ENCODE measurements at places on chromosomes 1 and 21.

DNA sequence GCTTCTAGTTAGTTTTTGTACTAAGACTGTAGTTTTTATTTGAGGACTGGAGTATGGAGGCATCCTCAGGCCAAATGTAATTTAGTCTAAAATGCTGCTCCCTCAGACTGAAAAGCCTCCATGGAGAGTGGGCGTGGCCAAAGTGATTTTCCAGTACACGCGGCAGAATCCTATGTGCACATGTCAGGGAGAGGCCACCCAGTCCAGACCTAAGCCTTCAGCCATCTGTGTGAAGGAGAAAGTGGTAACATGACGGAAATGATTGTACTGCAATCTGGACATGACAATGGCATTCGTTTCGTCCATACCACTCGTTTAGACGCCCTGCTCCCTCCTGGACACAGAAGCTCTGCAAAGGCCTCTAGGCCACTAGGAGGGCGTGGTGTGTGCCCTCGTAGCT lies 56.2 kb downstream of the PCP4 start:
- no peaks in the 10 kb centered on the region for H3K4me1 ChIP-seq
- H3K4me3 ChIP-seq: no peak overlapping the region
- H3K27ac ChIP-seq: no peak overlapping the region
- H3K36me3 ChIP-seq: no peaks in the 10 kb centered on the region
- no peak for DNase-seq

GRCh38 chr1:150922519-150922975 lies 3.6 kb upstream of the SETDB1 start:
- peaks cover 21% of the 10 kb centered on the region for H3K4me1 ChIP-seq
- H3K36me3 ChIP-seq: peaks cover 7% of the 10 kb centered on the region
- DNase-seq: peak; percentile 89
- H3K27me3 ChIP-seq: no peaks in the 10 kb centered on the region
- no peak overlapping the region for H3K27ac ChIP-seq

DNA sequence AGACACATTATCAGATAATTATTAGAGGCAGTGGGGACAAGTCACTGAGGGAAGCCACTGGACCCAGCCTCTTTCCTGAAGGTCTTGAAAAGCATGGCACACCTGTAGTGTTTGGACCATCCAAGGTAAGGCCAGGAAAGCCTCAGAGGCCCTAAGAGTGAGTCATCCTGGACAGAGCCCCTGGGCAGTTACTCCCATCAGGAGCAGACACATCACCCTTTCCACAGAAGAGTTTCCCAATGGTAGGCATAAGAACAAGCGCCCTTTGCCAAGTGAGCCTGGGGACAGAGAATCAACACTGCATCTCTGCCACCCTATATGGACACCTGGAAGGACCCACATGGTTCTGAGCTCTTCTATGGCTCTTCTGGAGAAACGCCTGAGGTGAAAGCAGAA lies 136.0 kb downstream of the PLXNA2 start:
- no peak overlapping the region for H3K4me3 ChIP-seq
- DNase-seq: no peak
- H3K36me3 ChIP-seq: no peaks in the 10 kb centered on the region
- no peak overlapping the region for H3K27ac ChIP-seq
- no peaks in the 10 kb centered on the region for H3K4me1 ChIP-seq
- H3K27me3 ChIP-seq: peaks cover 4% of the 10 kb centered on the region

- H3K27ac ChIP-seq: no peak overlapping the region
- peaks cover 30% of the 10 kb centered on the region for H3K4me1 ChIP-seq
- no peaks in the 10 kb centered on the region for H3K36me3 ChIP-seq
- peaks cover 9% of the 10 kb centered on the region for H3K27me3 ChIP-seq
- no peak for DNase-seq
Measured at GRCh38 chr1:58715108-58715507, 15.2 kb upstream of the MYSM1 start.

GRCh38 chr1:91402023-91402422 lies 2.6 kb downstream of the HFM1 start:
- peaks cover 51% of the 10 kb centered on the region for H3K27me3 ChIP-seq
- H3K27ac ChIP-seq: no peak overlapping the region
- H3K4me1 ChIP-seq: peaks cover 3% of the 10 kb centered on the region
- H3K4me3 ChIP-seq: no peak overlapping the region
- no peak for DNase-seq

DNA sequence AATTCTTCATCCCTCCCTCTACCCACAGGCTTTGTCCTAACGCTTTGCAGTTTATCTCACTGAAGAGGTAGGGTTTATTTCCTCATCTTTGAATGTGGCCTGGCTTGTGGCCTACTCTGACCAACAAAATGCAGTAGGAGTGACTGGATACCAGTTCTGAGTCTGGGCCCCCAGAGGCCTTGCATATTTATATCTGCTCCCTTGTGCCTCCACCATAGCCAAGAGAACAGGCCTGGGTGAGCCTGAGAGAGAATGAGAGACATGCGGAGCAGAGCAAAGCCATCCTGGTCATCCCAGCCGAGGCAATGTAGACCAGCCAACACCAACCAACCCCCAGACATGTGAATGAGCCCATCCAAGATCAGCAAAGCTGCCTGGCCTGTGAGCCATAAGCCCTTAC lies 30.3 kb downstream of the SMIM12 start:
- no peaks in the 10 kb centered on the region for H3K36me3 ChIP-seq
- H3K27me3 ChIP-seq: no peaks in the 10 kb centered on the region
- no peak overlapping the region for H3K4me3 ChIP-seq
- DNase-seq: no peak
- no peaks in the 10 kb centered on the region for H3K4me1 ChIP-seq

DNA sequence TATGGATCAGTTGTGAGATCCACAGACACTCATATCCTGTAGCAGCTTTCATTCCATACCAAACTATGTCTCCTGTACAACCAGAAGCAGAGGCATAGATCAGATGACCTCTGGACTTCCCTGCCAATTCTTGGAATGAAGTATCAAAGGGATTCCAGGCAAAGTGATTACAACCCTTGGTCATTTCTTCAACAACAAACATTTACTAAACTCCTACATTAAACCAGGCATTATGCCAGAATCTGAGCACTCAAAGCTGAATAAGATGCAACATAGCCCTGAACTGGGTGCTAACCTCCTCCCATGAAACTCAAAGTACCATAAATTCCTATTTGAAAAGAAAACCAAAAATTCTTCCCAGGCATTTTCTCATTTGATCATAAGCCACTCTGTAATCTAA lies 121.2 kb upstream of the SGIP1 start:
- peaks cover 35% of the 10 kb centered on the region for H3K4me1 ChIP-seq
- H3K27me3 ChIP-seq: no peaks in the 10 kb centered on the region

GRCh38 chr1:226659641-226660040 lies 79.4 kb downstream of the ITPKB start:
- H3K27ac ChIP-seq: peak overlapping the region; percentile 93
- peaks cover 57% of the 10 kb centered on the region for H3K4me1 ChIP-seq
- peaks cover 33% of the 10 kb centered on the region for H3K36me3 ChIP-seq
- no peaks in the 10 kb centered on the region for H3K27me3 ChIP-seq

- no peak overlapping the region for H3K27ac ChIP-seq
- no peaks in the 10 kb centered on the region for H3K4me1 ChIP-seq
- no peak for DNase-seq
Measured at GRCh38 chr1:212782422-212783154, 9.0 kb downstream of the NSL1 start.

- H3K27me3 ChIP-seq: no peaks in the 10 kb centered on the region
- H3K27ac ChIP-seq: peak overlapping the region; percentile 93
- peak; percentile 68 for DNase-seq
- peaks cover 50% of the 10 kb centered on the region for H3K4me1 ChIP-seq
- peak overlapping the region; percentile 74 for H3K4me3 ChIP-seq
- peaks cover 74% of the 10 kb centered on the region for H3K36me3 ChIP-seq
Measured at GRCh38 chr1:211352985-211353515, 26.4 kb downstream of the TRAF5 start.

DNA sequence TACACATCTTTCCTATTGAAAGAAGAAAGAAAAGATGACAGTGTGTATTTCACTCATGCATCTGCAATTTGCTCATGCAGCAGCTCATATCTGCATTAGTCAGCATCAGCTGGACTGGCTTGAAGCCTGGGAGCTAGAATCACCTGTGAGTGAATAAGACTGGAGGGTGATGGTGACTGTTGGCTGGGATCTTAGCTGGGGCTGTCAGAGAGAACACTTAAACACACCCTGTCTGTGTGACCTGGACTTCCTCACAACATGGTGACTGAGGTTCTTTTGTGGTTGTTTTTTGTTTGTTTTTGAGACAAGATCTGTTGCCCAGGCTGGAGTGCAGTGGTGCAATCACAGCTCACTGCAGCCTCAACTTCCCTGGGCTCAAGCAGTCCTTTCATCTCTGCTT lies 24.9 kb downstream of the KLHDC7A start:
- H3K27me3 ChIP-seq: peaks cover 2% of the 10 kb centered on the region
- DNase-seq: no peak
- H3K4me3 ChIP-seq: no peak overlapping the region
- H3K27ac ChIP-seq: no peak overlapping the region
- no peaks in the 10 kb centered on the region for H3K36me3 ChIP-seq
- H3K4me1 ChIP-seq: no peaks in the 10 kb centered on the region

GRCh38 chr1:36517011-36517771 lies 34.5 kb upstream of the CSF3R start:
- H3K27ac ChIP-seq: no peak overlapping the region
- DNase-seq: no peak
- H3K27me3 ChIP-seq: no peaks in the 10 kb centered on the region
- H3K4me3 ChIP-seq: no peak overlapping the region
- H3K4me1 ChIP-seq: peaks cover 14% of the 10 kb centered on the region

DNA sequence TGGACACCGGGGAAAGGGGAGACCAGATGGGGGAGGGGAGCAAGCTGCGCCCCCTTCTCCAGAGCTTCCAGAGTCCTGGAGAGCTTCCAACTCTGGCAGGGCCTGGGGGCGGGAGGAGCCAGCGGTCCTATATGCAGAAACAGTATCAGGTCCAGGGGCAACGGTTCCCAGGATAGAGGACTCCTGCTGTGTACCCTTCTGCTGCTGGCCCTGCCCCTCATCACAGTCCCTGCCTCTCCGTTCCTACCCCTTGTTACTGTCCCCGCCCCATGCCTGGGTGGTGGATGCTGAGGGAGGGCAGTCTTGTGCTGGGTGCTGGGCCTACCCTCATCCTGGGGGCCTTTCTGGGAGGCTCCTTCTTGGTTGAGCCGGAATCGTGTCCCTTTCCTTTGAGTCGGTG lies 19.2 kb upstream of the PEX10 start:
- no peak overlapping the region for H3K27ac ChIP-seq
- H3K4me1 ChIP-seq: peaks cover 3% of the 10 kb centered on the region
- DNase-seq: no peak
- no peaks in the 10 kb centered on the region for H3K27me3 ChIP-seq

DNA sequence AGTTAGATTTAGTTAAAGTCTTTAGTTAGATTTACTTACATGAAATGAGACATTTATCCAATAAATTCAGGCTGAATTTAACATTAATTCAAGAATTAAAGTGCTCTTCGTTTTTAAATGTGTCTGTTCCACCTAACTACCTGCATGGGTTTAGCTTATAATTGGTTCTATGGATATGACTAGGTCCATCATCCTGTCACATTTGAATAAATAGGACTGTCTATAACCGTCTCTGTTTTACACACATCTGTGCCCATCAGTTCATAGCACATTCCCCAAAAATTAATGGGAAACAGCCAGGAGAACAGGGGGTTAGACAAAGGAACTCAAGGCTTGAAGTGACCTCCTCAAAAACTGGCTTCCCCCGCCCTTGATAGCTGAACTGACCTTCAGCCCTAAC lies 219.6 kb downstream of the MRPL39 start:
- H3K36me3 ChIP-seq: no peaks in the 10 kb centered on the region
- no peak overlapping the region for H3K27ac ChIP-seq
- DNase-seq: no peak
- H3K4me1 ChIP-seq: peaks cover 8% of the 10 kb centered on the region

- H3K27ac ChIP-seq: peak overlapping the region; percentile 78
- H3K4me3 ChIP-seq: peak overlapping the region; percentile 81
- no peaks in the 10 kb centered on the region for H3K36me3 ChIP-seq
Measured at GRCh38 chr21:41877901-41878830, 978 bp downstream of the PRDM15 start.

DNA sequence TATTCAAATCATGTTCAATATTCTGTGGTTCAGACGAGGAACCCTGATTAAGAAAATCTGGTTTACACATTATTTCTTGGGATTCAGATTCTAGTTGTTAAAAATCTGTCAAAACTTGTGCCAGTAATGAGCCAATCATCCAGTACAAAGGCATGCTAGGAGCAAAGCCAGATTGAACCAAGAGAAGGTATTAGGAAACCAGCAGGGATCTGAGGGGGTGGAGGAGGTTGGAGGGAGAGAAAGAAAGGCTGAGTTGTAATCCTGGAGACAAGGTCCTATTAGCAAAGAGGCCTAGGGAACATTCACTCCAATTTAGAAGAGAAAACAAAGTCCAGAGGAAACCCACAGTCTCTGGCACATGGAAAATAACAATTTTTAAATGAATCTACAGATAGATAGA lies 352.9 kb downstream of the LTN1 start:
- no peaks in the 10 kb centered on the region for H3K27me3 ChIP-seq
- H3K4me1 ChIP-seq: peaks cover 10% of the 10 kb centered on the region
- DNase-seq: no peak
- no peak overlapping the region for H3K4me3 ChIP-seq

GRCh38 chr1:50645139-50645538 lies 221.9 kb upstream of the DMRTA2 start:
- peaks cover 4% of the 10 kb centered on the region for H3K36me3 ChIP-seq
- DNase-seq: no peak

DNA sequence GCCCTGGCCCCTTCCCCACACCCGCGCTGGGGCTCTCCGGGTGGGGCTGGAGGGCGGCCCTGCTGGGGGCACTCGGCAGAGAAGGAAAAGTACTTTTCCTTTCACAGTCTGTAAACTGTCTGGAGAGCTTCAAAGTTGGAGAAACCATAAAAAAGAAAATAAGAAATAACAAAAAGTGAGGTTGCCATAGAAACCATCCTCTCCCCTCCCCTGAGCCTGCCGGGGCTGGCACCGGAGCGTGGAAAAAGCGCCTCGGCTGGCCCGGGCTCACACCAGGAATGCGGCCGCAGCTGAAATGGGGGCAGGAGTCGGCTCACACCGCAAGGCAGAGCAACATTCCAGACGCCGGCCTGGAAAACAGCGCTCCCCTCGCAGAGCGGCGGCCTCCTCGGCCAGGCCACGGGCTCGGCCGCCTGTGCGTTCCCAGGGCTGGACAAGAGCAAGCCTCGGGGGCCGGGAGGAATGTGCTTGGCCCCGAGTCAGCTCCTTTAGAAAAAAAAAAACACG lies 69.2 kb downstream of the MORN1 start:
- H3K27ac ChIP-seq: no peak overlapping the region
- DNase-seq: no peak
- peaks cover 6% of the 10 kb centered on the region for H3K4me1 ChIP-seq
- no peak overlapping the region for H3K4me3 ChIP-seq
- H3K27me3 ChIP-seq: no peaks in the 10 kb centered on the region

- peaks cover 4% of the 10 kb centered on the region for H3K27me3 ChIP-seq
- no peaks in the 10 kb centered on the region for H3K4me1 ChIP-seq
- no peak overlapping the region for H3K27ac ChIP-seq
- no peak overlapping the region for H3K4me3 ChIP-seq
- DNase-seq: no peak
- H3K36me3 ChIP-seq: no peaks in the 10 kb centered on the region
Measured at GRCh38 chr1:167185062-167185461, 35.6 kb upstream of the POU2F1 start.
